ENCODE measurements at places on chromosomes 3 and 15.

DNA sequence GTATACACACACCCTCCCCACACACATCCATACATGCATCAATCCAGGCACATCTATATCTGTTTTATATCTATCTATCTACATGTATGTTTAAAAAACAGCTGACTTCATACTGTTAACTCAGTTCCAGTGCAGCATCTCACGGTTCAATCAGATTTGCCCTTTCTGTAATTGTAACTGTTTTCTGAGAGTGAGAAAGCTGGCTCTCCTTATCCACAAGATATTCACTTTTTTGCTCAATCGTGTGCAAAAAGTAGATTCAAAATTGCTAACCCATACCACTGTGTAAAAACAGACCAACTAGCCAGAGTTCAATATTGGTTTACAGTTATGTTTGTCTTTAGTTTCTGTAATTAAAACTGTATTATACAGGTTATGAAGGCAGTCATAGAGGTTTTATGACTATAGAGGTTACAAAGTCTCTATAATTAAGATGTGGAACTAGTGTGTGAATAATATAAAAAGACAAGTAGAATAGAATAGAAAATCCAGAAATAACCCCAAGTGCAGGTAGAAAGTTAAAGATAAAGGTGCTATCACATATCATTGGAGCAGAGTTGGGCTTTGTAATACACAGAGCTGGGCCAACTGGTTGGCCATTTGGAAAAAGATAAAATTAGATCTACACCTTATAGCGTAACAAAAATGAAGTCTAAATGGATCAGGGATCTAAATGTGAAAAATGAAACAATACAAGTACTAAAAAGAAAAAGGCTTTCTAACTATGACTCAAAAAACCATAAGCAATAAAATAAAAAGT lies 20.1 kb upstream of the MCF2L2 start:
- DNase-seq: no peak

- no peak for DNase-seq
Observed at GRCh38 chr3:128487813-128488635, 5.0 kb downstream of the GATA2 start.

- peak; percentile 3 for DNase-seq
Observed at GRCh38 chr3:179732661-179733348, 80.0 kb downstream of the USP13 start.

- DNase-seq: no peak
Observed at GRCh38 chr3:144692488-144692887, 720.9 kb downstream of the DIPK2A start.

- no peak for DNase-seq
Observed at GRCh38 chr15:63236272-63236671, 41.1 kb upstream of the APH1B start.

DNA sequence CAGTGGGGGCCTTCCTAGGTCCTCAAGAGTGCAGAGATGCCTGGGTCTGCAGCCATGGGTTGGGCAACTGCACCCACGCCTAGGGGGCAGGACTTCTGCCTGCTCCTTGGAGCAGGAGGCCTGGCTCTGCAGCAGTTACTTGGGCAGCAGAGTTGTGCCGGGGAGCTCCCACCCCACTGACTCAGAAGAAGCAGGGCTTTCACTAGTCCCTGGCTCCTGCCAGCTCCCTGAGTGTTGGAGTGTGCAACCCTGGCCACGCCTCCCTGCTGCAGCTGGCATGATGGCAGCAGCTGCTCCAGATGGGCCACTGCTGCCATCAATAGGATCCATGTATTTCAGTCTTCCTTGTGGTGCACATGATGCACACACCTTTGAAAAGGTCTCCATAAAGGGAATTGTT lies 40.6 kb upstream of the KCNH8 start:
- DNase-seq: no peak

- DNase-seq: no peak
Observed at GRCh38 chr3:102189956-102190723, 244.7 kb upstream of the ZPLD1 start.

DNA sequence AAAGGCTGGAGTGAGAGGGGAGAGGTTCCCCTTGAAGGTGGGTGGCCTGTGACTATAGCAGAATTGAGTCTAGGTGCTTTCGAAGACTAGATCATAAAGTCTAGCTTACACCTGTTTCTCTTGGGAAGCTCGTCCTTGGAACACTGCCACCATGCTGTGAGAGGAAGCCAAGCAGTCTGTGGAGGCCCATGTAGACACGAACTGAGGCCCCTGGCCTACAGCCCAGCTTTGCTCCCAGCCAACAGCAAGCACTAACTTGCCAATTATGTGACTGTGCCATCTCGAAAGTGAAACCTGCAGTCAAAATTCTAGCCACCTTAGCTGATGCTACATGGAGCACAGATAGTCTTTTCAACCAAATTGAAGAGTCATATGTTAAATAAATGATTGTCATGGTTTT lies 190.5 kb upstream of the NECTIN3 start:
- DNase-seq: peak; percentile 11

DNA sequence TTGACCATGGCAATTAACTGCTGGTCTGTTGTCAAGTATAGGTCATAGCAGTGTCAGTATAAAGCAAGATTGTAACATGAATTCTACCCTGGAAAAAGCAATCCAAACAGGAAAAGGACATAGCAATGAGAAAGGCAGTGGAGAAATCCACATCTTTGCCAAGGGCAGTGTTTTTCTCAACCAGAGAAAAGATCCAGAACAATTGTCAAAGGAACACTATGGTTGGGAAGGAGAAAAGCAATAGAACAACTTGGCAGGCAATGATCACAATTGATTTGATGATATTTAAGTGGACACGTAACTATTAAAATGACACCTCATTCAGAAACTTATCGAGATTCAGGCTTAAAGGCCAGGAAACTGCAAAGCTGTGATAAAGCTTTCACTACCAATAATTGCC lies 271.1 kb downstream of the DIPK2A start:
- no peak for DNase-seq

DNA sequence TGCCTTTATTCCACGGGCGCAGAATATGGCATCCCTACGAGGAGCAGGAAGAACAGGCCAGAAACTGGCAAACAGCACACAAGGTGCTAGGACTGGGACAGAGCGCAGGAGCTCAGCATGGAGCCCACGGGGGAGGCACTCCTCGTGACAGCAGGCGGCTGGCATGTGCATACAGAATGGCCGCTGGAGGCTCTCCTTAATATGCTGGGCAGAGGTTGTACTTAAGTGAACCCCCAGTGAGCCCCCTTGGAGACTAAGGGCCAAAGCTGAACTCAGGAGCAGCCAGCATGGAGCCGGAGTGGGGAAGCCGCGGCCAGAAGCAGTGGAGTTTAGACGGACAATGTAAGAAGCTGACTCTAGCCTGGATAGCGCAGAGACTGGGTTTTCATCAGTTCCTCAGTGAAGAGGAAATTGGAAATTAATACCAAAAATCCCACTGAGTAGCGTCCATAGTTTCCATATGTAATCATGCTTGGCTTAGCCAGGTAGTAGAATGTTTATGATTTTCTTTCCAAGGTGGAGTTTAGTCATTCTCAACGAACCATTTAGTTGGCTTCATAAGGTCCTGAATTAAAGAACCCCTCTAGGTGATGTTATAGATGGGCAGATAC lies 69.4 kb downstream of the EPHB3 start:
- no peak for DNase-seq

- no peak for DNase-seq
Observed at GRCh38 chr3:151156618-151157216, 46.3 kb downstream of the GPR171 start.

GRCh38 chr15:60318216-60318867 lies 79.4 kb downstream of the ANXA2 start:
- DNase-seq: no peak

GRCh38 chr3:11195201-11195600 lies 40.9 kb downstream of the HRH1 start:
- DNase-seq: no peak

DNA sequence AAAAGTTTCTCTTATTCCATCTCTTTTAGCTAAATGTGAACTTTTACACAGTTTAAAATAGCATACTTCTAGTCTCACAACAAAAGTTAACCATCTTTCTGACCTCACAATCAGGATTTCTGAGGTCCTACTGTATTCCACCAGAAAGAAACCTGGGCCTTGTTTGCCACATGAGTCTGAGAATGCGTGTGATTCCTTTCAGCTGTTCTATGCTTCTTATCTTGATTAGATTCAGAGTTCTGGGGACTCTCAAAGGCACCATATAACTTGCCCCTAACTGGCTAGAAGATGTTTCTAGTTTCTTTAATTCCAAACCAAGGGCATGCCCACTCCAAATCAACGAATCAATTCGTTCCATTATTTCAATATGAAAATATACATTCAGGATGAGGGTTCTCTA lies 131.1 kb downstream of the ATP8B4 start:
- DNase-seq: no peak

DNA sequence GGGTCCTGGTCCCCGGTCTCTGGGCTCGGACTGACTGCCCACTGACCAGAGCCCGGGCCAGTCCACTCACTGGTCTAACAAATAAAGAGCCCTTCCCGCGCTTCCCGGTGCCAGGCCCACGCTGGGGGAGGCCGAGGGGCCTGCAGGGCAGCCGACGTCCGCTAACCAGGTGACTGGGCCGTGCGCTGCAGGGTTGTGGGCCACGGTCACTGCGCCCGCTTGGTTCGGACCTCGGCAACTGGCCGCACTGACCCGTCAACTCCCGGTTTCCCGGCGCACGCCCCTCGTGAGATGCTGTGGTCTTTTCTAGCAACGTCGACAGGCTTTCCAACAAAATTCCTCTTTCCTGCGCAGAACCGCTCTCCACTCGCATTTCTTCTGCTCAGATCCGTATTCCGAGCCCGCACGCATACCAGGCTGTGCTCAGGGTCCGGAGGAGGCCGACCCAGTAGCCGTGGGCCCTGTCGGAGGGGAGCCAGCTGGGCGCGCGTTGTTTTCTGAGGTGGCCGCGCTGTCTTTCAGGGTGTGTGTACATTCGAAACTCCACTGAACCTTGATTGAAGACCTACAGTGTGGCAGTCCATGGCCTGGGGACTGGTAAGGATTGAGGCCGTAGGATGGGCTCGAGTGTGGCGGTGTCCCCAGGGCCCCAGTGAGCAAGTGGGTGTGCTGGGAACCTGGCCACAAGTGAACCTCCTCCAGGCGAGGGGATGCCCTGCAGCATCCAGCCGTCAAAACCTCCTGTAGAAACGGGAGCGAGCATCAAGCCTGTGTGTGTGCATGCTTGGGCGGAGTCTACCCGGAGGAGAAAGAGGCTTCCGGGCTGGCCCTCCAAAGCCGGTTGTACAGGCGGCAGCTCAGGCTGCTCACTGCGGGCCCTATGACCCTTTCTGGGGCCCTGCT lies 875 bp upstream of the NT5DC2 start:
- no peak for DNase-seq

DNA sequence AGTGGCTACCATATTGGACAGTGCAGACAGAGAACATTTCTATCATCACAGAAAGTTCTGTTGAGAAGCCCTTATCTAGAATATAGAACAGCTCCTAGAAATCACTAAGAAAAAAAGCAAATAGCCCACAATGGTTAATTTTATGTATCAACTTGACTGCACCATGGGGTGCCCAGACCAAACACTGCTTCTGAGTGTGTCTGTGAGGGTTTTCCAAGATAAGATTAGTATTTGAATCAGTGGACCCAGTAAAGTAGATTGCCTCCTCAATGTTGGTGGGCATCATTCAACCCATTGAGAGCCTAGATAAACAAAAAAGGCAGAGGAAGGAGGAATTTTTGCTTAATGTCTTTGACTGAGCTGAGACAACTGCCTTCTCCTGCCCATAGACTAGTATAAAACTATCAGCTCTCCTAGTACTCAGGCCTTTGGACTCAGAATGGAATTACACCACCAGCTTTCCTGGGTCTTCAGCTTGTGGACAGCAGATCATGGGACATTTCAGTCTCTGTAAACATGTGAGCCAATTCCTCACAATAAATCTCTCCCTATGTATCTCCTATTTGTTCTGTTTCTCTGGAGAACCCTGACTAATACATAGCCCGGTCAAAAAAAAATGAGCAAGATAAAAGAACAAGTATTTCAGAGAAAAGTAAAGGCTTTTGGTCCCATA lies 55.9 kb upstream of the OXTR start:
- no peak for DNase-seq

GRCh38 chr3:187101184-187102072 lies 37.9 kb downstream of the RPL39L start:
- no peak for DNase-seq

DNA sequence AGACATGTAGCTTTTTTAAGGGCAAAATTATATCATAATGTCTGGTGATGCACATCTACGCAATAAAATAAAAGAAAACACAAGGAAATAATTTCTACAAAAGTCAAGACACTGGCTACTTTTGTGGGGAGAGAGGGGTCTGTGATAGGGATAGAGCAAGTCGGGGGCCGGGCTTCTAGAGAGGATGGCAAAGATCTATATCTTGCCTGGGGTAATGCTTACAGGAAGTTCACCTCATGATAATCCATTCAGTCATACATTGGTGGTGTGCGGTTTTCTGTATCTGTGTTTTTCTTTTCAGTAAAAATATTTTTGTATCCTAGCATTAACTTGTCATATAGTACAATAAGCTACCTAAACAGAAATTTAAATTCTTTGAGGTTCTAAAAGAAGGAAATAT lies 178.8 kb downstream of the ARRDC4 start:
- no peak for DNase-seq

DNA sequence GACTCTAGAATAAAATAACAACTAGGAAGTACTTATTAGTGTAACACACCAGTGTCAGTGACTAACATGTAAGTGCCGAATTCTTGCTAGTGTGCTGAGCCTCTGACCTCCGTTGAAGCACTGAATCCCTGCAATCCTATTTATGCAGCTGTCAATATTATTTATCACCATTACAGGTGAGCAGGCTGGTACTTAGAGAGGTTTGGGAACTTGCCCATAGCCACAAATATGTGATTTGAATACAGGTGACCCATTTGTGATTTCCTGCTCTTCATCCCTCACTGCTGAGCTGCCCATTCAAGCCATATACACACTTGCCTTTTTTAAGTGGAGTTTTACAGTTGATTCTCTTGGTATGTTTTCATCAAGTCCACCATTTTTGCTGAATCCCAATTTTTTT lies 12.2 kb downstream of the EIF4E3 start:
- no peak for DNase-seq

- no peak for DNase-seq
Observed at GRCh38 chr3:16508243-16508578, 5.3 kb downstream of the RFTN1 start.

- no peak for DNase-seq
Observed at GRCh38 chr15:85764649-85765277, 30.0 kb downstream of the KLHL25 start.

DNA sequence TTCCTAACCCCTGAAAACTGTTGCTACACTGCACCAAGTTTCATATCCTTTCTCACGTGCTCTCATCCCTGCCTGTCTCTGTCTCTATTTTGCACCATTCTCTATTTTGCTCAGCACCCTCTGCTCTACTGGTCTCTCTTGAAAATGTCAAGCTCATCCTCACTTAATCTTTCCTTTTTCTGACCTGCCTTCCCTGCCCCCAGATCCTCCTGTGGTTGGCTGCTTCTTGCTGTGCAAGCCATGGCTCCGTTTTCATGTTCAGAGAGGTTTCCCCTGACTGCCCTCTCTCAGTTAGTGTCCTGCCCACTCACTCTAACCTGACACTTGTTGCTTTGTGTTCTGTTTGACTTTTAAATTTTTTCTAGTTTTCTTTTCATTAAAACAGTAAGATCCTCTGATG lies 6.0 kb downstream of the CCDC174 start:
- DNase-seq: no peak

Data from anterior cingulate cortex (tissue), 58 donors.